Stimulated activated CD8-positive, alpha-beta memory T cell treated with anti-CD3 and anti-CD28 coated beads, Interleukin-15, amount 100 ng/mL, for 24 hours (primary cell): ENCODE measurements at places on chromosomes 13 and 19.

- DNase-seq: no peak
Measured at GRCh38 chr13:112713517-112714253, 23.8 kb downstream of the ATP11A start.

DNA sequence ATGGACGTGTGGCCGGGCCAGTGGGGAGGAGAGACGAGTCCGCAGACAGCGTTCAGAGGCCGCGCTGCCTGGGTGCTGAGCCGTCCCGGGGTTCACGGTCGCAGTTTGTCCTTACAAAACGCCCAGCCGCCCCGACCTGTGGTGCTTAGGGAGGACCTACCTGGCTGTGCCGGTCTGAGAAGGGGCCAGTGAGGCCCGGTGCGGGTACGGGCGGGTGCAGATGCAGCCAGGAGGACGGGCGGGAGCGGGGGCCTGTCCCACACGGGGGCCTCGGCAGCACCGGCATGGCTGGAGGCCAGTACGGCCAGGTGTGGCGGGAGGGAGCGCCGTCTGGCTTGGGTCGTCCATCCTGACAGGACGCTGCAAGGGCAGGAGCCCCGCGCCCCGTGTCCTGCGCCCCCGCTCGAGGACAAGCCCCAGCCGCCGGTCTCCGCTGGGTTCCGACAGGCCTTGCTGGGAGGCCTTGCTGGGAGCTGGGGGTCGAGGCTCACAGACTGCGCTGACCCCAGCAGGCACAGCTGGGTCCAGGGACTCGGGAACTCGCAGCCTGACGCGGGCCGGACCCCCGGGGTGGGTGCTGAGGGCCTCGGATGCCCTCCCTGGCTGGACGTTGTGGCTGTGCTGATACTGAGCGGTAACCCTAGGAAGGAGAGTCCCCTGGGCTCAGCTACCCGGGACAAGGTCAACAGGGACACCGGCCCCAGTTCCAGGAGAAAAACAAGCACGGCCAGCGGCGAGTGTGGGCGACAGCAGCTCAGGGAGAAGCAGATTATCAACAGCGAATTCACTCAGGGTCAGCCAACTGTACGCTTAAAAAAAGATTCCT lies 5.3 kb upstream of the PROZ start:
- DNase-seq: no peak

- DNase-seq: no peak
Measured at GRCh38 chr13:76461999-76462398, 424.2 kb downstream of the KCTD12 start.

DNA sequence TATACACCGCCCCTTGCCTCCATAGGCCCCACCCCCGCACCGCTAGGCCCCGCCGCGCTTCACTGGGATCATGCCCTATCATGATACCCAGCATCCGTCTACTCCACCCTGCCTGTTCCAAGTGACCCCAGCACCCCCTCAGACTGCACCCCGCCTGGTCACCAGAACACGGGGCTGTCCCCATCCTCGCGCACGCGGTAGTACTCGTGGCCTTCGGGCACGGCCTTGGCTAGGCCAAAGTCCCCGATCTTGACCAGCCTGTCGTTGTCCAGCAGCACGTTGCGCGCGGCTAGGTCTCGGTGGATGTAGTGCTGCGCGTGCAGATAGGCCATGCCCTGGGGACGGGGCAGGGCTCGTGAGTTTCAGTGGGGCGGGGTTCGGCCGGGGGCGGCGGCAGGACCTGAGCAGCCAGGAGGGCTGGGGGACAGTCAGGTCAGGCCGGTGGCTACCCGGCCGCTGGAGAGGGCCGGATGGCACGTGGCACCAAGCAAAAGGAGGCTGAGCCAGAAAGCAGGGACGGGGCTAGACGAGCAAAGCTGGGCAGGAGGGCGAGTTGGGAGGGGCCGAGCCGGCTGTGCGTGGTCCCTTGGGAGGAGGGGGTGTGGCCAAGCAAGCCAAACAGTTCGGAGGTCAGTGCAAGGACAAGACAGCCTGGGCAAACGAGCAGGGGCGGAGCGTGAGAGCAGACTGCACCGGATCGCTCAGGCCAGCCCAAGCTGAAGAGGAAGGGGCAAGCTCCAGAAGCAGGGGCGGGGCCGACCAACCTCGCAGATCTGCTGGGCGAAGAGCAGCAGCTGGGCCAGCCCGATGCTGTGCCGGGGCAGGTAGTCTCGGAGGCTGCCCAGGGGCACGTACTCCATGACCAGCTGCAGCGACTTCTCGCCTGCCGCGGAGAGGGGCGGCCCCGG lies 13.6 kb upstream of the ICAM3 start:
- DNase-seq: no peak

DNA sequence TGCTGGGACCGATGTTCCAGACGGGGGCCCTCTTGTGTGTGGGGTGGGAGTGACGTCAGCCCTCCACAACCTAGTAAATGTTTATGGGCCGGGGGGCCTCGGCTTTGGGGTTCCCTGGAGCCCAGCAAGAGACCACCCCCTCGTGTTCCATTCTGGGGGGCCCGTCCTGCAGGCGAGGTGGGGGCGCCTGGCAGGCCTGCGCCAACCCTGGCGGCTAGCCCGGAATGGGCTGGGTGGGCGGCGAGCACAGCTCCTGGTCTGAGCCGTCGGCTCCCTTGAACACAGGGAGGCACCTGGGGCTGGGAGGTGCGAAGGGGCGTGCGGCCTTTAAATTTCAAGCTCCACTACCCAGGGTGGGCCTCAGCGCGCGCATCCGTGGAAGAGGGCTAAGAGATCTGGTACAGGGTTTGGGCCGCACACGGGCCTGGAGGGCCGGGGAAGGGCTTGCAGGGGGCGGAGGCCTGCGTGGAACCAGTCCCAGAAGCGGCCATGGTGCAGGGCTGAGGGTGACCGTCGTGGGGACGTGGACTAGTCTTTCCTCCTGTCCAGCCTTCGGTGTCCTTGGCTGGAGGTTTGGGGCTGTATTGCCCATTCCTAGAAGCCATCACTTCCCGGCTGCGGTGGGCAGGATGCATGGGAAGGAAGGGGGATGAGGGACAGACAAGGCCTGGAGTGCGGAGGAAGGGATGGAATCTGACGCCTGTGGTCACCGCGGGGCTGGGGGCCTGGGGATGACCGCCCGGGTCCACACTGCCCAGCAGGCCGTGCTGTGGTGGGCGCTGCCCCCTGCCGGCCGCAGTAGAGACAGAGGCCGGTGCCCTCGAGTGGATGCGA lies 11.4 kb downstream of the NDUFA11 start:
- no peak for DNase-seq

GRCh38 chr13:108575430-108575829 lies 54.0 kb upstream of the MYO16 start:
- DNase-seq: no peak

GRCh38 chr13:41075034-41075433 lies 13.7 kb downstream of the WBP4 start:
- DNase-seq: no peak

DNA sequence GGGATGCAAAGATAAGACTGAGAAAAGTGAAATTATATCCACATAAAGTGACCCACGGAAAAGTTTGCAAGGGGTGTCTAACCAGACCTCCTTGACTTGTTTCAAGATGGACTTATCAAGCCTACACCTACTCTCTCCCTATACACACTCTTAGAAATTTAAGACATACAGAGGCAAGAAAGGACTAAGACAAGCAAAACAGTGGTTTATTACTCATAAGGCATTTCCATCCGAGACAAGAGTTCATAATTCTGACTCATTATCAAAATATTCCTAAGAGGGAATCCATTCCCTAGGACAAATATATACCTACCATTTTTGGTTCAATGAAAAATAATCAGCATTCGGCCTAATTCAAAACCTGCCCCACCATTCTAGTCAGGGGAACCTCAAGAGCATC lies 232.6 kb upstream of the GPC6 start:
- DNase-seq: no peak

DNA sequence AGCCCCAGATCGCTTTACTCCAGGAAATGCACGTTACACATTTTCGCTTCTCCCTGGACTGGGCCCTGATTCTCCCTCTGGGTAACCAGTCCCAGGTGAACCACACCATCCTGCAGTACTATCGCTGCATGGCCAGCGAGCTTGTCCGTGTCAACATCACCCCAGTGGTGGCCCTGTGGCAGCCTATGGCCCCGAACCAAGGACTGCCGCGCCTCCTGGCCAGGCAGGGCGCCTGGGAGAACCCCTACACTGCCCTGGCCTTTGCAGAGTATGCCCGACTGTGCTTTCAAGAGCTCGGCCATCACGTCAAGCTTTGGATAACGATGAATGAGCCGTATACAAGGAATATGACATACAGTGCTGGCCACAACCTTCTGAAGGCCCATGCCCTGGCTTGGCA lies 44.6 kb downstream of the KL start:
- no peak for DNase-seq

DNA sequence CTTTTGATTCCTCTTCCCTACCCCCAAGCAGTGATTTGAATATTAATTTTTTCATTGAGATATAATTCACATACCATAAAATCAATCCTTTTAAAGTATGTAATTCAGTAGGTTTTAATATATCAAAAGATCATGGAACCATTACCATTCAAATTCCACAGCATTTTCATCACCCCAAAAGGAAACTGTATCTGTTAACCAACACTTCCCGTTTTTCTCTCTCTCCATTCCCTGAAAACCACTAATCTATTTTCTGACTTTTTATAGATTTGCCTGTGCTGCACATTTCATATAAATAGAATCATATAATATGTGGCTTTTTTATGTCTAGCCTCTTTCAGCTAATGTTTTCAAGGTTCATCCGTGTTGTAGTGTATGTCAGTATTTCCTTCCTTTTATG lies 107.1 kb downstream of the PAN3 start:
- no peak for DNase-seq

DNA sequence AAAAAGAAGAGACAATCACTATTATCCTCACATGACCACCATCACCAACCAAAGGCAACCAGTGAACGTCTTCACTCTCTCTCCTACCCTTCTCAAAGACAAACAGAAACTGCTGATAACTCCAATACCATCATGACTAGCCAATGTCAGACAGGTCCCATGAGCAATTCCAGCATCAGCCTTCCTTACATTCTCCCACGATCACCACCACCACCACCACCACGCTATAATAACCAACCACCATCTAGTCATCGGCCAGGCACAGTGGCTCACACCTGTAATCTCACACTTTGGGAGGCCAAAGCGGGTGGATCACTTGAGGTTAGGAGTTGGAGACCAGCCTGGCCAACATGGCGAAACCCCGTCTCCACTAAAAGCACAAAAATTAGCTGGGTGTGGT lies 3.9 kb downstream of the MYO1F start:
- DNase-seq: no peak

DNA sequence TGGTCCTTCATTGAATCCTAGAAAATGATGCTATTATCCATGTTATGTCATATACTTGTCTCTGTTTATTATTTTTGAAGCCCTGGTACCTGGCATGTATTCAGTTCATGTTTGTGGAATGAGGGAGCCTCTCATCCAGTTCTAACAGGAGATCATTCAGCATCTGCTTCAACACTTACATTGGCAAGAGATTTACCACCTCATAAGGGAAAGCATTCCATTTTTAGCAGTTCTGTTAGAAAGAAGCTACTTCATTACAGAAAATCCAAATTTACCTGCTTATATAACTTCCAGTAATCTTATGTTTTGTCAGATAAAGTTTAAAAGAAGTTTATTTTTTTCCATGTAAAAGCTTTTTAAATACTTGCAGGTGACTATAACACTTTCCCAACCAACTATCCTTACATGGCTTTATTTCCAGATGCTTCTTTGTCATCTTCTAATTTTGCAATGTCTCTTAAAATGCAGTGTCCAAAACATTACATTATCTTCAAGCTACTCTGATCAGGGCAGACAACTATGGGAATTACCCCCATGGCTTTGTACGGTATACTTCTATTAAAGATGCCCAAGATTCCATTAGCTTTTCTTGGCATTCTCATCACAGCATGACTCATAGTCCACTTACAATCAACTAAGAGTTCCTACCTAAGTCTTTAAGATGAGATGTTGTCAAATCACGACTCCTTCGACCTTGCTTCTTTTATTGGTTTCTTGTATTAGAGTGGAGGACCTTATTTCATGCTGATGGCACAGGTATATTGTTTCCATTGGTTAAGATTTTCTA lies 262.1 kb downstream of the PCDH9 start:
- no peak for DNase-seq

DNA sequence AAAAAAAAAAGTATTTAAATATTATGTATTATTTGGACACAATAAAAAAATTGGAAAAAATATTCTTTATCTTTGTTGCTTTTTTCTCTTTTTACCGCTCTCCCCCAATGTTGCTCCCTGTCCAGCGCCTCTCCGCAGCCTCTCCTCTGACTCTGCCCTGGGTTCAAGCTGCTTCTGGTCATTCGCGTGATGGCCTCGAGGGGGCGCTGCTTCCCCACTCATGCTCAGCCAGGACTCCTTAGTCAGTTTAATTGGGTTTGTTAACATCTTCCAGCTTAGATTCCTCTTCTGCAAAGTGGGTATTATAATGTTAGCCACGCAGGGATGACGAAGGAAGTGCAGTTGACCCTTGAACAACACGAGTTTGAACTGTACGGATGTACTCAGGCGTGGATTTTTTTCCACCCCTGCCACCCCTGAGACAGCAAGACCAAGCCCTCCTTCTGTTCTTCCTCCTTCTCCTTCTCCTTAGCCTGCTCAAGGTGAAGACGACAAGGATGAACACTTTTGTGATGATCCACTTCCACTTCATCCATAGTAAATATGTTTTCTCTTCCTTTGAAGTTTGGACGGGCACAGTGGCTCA lies 4.9 kb upstream of the NWD1 start:
- peak; percentile 12 for DNase-seq

- DNase-seq: no peak
Measured at GRCh38 chr19:35755550-35756376, 1.1 kb downstream of the HSPB6 start.

DNA sequence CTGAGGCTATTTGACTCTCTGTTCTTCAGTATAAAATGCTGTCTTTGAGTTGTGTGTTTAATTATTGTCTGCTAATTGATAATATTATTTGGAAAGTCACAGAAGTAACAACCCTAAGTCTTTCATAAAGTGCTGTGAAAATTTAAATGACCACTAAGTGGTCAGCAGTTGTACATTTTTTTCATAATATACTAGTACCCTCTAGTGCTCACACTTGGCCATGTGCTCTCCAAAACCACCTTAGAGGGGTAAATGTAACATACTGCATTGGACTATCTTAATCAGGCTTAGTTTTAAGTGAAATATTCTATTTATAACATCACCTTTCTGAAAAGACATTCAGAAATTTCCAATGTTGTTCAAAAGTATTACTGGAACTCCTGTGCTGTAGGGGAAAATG lies 745.3 kb downstream of the GPC5 start:
- DNase-seq: no peak
